ENCODE measurements at places on chromosomes 3 and 15.
A peak's percentile ranks its signal among the peaks of the same experiment; 100 is the strongest.

GRCh38 chr3:43996379-43997301 is 245.0 kb upstream of the TOPAZ1 start:
- DNase-seq: no peak

DNA sequence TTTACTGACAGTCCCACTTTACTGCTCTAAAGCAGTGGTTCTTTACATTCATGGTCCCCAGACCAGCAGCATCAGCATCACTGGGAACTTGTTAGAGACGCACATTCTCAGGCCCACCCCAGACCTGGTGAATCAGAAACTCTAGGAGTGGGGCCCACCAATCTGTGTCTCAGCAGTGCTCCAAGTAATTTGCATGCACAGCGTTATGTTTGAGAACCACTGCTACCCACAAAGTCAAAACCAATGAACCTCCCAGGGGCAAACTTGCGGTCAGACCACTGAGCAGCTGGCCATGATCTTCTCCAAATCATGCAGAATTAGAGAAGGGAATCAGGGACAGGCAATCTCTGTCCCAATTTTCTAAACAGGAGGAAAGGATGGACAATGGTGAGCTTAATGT is 58.5 kb downstream of the ST8SIA2 start:
- DNase-seq: no peak

DNA sequence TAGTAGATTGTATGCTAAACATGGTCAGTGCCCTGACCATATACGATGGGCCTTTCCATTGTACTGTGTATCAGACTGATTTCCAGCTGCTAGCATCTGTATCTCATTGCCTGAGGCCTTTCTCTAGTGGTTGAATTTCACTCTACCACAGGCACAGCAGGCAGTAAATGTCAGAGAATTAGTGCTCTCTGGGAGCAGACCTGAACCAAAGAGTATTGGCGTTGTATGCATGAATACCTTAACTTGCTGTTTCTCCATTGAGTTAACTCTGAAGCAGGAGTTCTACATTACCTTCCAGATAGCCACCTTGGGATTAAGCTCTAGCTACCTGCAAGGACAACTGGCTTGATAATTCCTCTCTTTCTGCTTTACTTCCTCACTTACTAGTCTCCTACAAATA is 439.2 kb upstream of the EPHA3 start:
- no peak for DNase-seq

DNA sequence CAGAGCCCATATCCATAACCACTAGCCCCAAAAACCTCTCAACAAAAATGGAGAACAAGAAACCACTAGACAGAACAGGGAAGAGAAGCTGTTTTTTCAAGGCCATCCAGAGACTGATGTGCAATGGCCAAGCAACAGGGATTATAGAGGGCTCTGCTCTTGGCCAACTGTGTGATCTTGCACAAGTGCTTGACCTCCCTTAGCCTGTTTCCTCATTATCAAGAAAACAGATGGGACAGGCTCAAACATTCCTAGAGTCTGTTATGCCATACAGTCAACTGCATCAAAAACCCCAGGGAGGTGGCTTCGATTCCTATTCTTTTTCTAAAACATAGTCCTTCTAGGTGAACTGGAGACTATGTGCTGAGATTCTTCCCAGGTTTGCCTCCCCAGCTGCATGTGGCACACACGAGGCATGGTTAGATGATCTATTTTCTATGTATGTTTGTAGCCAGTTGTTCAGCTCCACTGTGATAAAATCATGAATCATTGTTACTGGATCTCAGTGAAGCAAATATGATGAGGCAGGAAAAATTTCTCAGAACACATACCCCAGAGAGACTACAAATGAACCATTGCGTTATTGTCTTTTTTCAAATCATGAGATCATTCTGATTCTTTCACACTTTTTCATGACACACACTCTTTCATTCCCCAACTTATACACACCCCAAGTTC is 132.9 kb upstream of the TGFBR2 start:
- no peak for DNase-seq

DNA sequence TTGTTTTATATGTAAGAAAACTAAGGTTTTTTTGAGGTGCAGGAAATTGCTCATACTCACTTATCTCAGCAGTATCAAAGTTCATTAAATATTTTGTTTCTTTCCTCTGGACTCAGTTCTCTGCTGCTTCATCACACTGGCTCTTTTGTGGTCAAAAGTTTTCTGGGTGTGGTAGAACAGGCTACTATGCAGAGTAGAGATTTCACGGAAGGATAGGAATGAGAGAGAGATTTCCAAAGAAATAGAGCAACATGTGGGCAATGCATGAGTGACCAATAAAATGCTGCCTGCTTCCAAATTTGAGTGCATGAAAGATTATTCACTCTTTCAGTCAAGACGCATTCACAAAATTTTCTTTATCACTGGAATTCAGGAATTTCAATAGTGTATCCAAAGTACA is 577.3 kb upstream of the SEMA6D start:
- DNase-seq: no peak

DNA sequence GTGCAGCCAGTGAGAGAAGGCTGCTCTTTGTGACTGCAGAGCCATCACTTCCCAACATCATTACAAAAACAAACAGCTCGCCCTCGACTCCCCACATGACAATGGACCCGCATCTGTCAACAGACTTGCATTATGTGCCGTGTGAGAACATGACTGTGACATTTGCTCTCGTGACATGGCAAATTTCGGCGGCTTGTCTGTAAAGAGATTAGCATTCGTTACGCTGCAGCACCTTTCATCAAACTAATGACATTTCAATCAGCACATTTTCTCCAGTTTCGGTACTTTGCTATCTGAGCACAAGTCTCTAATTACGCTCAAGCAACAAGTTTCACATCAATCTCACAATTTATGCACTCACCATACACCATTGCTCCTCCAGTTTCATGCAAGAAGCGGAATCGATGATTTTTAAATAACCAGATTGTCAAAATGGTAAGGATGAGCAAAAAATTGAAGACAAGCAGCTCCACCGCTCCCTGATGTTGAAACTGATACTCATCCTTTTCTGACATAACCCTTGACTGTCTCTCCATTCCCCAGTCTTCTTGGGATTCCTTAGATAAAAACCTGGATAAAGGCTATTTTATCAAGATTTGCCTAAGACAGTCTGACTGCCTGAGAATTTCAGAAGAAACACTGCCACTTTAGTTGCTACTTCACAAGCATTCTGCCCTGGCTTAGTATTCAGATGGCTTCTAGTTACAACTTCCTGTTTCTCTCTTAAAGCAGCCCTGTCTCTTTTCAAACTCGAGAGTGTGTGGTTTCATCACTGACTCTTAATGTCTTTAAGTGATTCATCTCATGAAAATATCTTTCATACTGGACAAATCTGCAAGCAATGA is at the start of gene SLC9A9:
Gene SLC9A9, minus strand, starts transcription at position 682 of the 845 bp plus-strand sequence. Its CDS starts 146 bp downstream, at position 536.
- no peak for DNase-seq

DNA sequence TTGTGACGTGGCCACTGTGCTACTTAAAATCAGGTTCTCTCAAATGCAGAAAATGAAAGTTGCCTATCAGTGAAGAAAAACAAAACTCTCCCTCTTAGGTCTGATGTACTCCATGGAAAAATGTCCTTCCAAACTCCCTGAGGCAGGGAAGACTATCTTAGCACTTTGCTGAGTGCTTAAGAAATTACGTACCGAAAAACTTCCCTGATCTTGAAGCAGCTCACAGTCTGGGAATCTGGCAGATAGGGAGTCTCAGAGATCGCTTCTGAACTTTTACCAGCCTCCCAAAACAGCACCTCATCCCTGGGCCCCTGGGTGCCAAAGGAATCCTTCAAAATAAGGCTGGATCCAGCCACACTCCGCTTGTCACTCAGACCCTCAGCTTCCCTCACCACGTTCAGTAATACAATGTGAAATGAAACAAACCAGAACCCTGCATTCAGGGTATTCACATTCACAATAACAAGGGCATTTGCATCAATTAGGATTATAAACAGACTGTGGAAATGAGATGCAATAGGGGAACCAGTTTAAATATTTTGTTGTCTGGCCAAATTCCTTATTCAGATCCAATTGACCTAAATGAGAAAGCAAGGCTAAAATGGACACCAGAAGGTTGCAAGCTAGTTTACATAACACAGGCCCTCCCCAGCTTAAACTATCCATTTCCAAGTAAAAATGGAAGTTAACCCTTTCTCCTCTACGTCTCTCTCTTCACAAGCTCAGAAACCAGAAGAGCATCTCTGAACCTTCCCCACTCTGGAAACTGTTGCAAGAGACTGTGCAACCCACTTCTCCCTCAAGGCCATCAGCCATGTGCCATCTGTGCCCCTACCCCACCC is 20.9 kb downstream of the OSBPL10 start:
- DNase-seq: no peak

DNA sequence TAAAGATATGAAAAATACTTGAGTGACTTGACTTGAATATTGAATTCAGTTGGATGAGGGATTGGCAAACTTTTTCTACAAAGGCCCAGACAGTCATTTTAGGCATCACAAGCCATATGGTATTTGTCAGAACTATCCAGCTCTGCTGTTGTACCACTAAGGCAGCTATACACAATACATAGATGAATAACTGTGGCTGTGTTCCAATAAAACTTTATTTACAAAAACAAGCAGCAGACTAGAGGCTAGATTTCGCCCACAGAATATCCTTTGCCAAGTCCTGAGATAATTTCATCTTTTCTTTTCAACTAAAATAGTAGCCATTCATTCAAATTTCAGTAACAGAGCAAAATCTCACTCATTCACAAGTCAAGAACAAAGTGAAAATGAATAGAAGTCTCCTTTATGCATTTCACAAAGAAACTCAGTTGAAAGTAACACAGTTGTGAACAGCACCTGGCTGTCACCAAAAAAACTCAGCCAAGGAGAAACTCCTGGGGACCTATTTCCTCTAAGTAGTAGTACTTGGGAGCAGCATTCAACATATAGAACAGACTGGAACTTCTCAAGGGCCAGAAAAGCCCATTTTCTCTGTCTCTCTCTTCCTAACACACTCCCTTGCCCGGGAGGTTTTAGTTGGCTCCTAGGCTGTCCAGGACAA is 56.3 kb downstream of the OSBPL10 start:
- DNase-seq: no peak

DNA sequence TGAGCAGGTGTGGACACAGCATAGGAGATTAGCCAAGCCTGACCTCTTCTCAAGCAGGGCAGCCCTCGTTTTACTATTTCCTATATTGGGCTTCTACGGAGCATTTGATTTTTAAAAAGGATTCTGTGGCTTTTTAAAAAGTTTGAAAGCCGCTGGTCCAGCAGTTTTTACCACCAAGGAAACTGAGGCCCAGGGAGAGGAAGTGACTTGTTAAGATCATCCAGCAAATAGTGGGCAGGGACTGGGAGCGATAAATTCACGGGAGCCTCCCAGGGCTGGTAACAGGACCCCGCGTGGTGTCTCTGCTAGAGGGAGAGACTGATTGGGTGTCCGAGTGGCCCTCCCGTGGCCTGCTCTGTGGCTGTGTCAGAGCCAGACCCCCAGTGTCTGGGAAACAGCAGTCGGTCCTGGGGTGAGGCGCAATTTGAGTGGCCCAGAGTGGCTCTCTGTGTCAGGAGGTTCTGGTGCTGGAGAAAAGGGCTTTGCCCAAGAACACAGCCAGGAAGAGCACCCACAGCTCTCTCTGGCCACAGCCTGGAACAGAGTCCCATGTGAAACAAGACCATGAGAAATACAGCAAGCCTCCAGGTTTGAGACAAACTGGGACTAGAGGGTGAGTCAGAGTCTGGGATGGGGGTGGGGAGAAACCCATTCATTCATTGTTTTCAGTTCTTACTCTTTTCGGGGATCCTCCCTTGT is 4.2 kb downstream of the FURIN start:
- peak; percentile 41 for DNase-seq

GRCh38 chr3:159583662-159584061 is 405.0 kb upstream of the IL12A start:
- DNase-seq: no peak

- DNase-seq: no peak
These were observed 20.6 kb downstream of the ETV5 start for GRCh38 chr3:186088335-186088734.

- DNase-seq: no peak
These were observed 16.3 kb downstream of the SLC9A9 start for GRCh38 chr3:143831994-143832393.

DNA sequence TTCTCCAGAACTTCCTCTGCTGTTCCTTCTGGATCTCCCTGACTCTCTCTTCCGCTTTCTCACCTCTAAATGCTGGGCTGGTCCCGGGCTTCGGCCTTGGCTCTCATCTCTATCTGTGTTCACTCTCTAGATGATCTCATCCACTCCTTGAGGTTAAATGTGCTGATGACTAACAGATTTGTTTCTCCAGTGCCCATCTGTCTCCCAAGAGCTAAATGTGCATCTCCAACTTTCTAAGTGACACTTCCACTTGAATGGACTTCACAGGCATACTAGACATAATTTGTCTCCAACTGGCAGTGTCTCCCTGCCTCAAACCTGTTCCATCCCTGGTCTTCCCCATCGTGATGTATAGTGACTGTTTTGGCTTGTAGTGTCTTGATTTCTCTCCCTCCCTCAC is 95.3 kb downstream of the ITPR1 start:
- DNase-seq: no peak

DNA sequence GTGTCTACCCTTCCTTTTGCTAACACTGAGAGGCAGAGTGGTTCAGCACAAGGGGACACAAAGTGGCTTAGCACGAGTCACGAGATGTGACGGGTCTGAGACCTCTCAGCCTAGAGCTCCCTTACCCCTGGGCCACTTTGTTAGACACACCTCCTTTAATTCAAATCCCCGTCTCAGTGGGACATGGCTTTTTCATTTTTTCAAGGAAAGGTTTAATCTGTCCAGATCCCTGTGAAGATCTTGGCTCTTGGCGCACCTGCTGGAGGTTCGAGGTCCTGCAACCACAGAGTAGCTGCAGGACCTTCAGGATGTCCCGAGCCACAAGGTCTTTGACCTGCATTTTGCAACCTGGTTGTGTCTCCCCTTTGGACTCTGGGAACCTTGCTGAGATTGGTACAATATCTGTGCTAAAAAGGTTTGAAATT is 52.0 kb downstream of the LPP start:
- DNase-seq: no peak

DNA sequence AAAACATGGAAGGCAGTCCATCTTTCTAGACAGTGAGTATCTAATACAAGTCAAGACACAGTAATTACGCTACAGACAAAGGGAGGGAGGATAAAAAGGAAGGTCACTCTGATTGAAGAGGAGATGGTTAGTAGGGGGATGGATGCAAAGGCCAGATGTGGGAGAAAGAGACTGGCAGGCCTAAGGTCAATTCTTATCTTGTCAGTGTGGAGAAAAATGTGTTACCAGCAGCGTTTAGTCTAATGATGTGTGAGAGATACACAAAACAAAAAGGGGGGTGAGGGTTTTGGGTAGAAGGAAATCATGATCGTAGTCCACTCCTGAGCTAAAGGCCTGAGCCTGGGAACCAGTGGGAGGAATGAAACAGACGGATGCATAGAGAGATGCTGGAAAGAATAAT is 46.7 kb downstream of the RFTN1 start:
- no peak for DNase-seq

- no peak for DNase-seq
These were observed 4.4 kb upstream of the ATOSA start for GRCh38 chr15:52683580-52683979.

Measured in stimulated activated CD4-positive, alpha-beta T cell treated with anti-CD3 and anti-CD28 coated beads, TNF-alpha, amount 100 ng/mL, for 48 hours (primary cell).